ENCODE measurements at places on chromosomes 3 and 15.

DNA sequence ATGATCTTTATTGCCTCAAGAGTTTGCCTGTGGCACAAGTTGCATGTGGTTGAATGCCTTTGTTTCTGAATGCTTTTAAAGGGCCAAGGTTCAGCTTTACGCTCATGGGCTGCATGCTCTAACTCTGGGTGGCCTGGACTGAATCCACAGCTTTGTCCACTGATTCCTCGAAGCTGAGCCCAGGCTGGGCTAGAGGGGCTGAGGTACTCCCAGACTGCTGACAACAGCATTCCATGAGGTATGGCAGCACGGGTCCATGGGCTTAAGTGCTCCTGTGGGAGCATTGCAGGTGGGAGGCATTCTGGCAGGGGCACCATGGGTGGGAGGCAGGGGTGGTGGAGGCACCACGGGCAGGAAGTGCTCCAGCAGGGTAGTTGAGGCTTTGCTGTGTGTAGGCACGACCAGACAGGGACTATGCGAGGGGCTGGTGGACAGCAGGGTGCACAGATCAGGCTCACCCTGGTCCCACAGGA, 61.6 kb downstream of the GLCE start:
- no peak for DNase-seq

- DNase-seq, result no peak
These were observed 552.2 kb upstream of the SUCLG2 start for GRCh38 chr3:68206524-68207117.

DNA sequence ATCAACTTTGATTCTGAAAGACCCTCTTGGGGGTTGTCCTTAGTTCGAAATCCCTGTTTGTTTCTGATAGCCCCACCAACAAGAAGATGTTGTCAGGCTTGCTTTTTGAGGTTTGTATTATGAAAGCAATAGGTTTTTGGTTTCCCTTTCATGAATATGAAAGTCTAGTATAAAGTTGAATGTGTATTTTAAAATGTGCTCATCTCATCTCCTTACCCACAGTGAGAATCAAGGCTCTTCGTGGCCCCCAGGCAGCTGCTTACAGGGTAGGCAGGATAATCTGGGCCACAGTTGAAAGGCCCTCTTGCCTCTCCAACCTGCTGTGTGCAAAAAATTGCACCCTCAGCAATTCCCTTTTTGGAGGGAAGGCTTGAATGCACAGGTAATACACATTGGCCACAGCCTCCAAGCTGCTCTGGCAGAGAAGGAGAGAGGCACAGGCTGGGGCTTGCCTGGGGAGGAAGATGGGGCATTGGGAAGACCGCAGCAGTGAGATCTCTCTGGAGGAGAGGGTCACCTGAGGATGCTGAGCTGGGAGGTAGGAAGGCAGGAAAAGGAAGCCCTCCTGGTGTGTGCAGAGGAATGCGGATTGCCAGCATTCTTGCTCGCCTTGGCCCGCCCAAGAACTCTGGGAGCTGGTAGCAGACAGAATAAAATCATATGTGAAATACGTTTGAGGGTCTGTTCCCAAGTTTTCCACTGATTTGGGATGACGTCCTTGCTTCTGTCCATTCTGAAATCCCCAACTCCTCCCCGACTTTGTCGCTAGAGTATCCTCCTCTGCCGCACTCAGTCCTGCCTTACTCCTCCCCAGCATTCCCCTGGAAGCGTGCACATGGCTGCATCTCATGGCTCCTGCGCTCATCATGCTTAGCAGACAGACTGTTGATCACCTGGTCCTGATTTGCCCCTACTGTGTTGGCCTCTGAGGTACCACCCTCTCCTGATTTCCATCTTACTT, 196.4 kb downstream of the RPLP1 start:
- DNase-seq, result no peak

DNA sequence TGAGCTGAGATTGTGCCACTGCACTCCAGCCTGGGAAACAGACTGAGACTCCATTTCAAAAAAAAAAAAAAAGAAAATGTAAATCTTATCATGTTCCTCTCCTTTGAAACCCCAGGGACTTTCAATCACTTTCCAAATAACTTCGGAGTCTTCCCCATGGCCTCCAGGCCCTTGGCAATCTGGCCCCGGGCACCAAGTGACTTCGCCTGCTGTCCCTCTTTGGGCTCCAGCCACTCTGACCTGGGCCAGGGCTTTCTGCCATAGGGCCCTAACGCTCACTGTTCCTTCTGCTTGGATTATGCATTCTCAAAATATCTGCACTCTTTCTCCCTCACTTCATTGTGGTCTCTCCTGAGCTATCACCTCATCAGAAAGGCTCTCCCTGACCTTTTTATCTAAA, 260.9 kb downstream of the KLF13 start:
- no peak for DNase-seq

DNA sequence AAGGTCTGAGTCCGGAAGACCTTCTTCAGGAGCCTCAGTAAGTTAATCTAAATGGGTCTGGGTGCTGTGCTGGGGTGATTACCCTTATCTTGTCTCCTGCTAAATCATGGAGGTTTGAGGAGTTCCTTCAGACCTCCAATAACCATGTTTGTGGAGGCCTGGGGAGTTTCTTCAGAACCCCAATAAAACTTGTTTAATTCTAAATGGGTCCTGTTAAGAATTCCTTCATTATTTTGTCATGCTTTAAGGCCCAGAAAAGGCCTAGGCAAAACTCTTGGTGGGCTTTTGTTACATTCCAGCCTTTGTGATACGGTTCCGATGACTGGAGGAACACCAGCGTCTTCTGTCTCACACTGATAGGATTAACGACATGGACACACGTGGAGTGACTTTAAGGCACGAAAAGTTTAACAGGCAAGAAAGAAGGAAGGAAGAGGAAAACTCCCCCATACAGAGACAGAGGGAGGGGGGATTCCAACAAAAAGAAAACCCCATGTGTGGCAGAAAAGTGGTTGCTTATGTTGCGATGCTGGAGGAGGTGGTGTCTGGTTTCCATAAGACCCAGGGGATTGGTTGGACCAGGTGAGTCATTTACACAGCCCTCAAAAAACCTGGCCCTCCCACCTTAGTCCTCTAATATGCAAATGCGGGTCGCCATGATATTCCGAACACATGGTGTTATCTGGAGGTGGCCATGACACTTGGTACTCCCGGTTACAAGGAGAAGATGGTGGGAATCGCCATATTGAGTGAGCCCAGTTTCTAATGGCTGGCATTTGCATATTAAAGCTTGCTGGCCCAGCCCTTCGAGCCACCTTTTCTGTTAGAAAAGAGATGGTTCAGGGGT, 72.6 kb upstream of the MFGE8 start:
- DNase-seq, result no peak

DNA sequence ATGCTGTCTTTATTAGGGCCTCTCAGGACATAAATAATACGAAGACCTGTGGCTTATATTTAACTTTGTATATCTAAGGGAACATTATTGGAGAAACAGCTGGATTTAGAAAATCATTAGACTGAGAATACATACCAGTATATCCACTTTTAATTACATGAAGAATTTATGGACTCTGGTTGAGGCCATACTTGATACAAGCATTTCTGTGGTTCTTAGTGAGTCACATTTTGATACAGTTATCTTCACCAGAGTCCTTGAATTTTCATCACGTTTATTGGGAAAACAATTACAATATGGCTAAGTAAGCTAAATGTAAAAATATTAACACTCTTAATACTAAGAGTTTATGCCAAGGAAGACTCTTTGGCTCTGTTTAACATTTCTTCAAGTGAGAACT, 9.9 kb downstream of the KIF23 start:
- DNase-seq, result no peak

- DNase-seq, result no peak
These were observed 63.9 kb downstream of the CGNL1 start for GRCh38 chr15:57440167-57440566.

GRCh38 chr15:100684591-100684990, 82.2 kb downstream of the ASB7 start:
- no peak for DNase-seq

DNA sequence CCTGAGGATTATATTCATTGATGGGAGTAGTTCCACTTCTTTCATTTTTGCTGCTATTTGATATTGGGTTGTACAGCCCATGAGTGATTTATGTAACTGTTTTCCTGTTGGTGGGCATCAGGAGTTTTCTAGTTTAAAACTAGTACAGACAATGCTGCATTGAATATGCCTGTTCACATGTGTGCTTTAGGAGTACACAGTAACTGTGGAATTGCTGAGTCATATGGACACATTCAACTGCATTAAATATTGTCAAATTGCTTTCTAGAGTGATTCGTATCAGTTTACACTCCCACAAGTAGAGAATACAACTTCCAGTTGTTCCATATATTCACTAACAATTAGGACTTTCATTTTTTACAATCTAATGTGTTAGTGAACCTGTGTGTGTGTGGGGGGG, 59.8 kb upstream of the THSD4 start:
- no peak for DNase-seq

All from stimulated activated CD8-positive, alpha-beta memory T cell treated with anti-CD3 and anti-CD28 coated beads, Interleukin-4, amount 100 ng/mL, for 1 hour (primary cell).